ENCODE measurements at places on chromosomes 13 and 19.

GRCh38 chr19:32671883-32672593 is 2.9 kb downstream of the ANKRD27 start:
- DNase-seq = no peak

DNA sequence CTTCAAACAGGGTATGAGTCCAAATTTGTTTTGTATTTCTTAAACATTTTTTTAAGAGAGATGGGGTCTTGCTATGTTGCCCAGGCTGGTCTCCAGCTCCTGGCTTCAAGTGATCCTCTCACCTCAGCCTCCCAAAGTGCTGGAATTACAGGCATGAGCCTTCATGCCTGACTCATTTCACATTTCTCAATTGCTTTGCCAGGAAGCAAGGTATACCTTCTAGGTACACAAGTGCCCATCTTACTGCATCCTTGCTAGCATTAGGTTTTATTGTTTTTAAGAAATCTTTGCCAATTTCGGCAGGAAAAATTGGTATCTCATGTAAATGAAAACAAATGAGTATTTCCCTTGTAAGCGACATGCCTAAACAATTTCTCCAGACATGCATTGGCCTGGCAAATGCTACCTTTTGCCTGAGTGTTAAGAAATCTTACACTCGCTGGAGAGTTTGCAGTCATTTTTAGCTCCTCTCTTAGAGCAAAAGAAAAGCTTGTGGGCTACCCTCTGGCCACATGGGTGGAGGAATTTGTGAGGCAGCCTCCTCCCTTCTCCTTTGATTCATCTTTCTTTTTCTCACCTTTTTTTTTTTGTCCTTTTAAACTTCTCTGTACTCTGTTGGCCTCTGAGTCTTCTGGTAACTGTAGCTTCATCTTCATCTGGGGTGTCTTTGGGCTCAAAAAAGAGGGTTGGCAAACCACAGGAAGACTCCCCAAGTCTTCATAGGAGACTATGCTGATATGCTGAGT is 33.0 kb downstream of the ACTL9 start:
- no peak for DNase-seq

DNA sequence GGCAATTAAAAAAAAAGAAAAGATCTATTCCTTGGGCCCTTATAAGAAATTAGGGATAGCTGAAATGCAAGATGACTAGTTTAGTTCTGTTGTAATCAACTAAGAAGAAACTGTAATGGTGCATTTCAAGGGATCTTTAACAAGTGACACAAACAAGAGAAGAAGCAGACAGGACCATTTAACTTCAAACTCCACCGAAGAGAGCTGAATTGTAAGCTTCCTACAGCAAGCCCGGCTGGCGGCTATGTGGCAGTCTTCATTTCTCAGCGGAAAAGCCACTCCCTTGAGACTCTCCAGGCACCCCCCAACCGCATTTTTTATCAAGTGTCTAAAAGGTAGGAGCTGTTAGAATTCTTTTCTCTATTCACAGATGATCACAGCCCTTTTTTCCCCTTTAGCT is 305.2 kb upstream of the ZNF507 start:
- DNase-seq = no peak

- DNase-seq = no peak
Observed at GRCh38 chr19:36987091-36987490, 71.0 kb downstream of the ZNF568 start.

DNA sequence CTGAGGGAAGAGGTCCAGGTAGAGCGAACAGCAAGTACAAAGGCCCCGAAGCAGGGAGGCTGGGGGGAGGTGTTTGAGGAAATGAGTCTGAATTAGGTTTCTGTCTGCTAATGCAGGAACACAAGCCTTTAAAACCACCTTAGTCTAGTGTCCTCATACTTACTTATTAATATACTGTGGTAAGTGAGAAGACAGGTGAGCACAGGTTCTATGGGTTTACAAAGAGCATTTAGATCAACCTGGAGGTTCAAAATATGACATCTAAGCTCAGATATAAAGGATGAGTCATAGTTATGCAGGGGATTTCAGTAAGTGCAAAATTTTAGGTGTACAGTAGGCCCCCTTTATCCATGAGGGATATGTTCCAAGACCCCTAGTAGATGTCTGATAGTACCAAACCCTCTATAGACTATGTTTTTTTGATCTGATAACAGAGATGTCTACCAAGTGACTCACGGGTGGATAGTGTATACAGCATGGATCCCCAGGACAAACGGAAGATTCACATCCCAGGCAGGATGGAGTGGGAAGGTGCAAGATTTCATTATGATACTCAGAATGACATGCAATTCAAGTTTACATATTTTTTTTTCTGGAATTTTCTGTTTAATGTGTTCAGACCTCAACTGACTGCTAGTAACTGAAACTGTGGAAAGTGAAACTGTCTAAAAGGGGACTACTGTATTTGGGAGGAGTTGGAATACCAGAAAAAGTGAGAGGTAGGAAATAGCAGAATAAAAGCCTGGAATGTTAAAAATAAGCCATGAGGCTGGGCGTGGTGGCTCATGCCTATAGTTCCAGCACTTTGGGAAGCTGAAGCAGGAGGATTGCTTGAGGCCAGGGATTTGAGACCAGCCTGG is 18.2 kb upstream of the MED4 start:
- DNase-seq = no peak

GRCh38 chr19:29677001-29677817 is 11.9 kb downstream of the PLEKHF1 start:
- DNase-seq = no peak

- DNase-seq = no peak
Observed at GRCh38 chr19:29378126-29378525, 147.7 kb upstream of the VSTM2B start.

GRCh38 chr13:112994084-112994780 is 25.2 kb downstream of the MCF2L start:
- no peak for DNase-seq

DNA sequence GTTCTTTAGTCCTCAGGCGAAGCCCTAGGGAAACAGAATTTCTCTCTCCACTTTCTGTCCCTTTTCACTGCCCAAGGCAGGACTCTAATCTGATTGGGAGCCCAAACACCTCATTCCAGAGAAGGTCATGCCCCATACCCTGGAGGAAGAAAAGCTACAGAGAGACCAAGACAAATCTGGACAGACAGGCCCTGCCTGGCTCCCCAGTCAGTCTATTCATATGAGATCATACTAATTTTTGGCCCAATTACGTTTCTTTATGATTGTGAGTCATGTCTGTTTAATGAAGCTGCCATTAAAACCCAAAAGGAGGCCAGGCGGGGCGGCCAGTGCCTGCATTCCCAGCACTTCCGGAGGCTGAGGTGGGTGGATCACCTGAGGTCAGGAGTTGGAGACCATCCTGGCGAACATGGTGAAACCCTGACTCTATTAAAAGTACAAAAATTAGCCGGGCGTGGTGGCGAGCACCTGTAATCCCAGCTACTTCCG is 3.3 kb upstream of the AP3D1 start:
- no peak for DNase-seq

GRCh38 chr13:98999639-98999952 is 21.7 kb upstream of the DOCK9 start:
- no peak for DNase-seq

GRCh38 chr13:52713894-52714293 is 25.7 kb downstream of the CNMD start:
- no peak for DNase-seq

GRCh38 chr13:89902223-89902622 is 1445.3 kb upstream of the MIR17HG start:
- no peak for DNase-seq

DNA sequence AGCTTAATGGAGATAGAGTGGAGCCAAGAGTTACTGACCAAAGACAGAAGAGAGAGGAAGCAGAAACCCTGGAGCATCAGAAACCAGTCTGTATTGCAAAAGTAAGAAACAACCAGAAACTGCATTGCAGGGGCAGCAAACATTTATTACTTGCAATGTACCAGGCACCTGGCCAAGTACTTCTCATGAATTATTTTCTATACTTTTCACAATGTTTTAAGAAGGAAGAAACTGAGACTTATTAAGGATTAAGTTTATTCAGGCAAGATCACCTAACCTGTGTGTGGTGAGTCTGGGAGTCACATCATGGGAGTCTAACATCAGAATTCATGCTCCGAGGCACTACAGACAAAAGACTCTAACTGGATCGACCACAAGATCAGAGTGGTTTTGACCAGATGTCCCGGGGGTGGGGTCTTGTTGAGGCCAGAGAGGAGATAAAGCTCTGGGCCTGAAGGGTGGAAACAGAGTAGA is 47.4 kb downstream of the TNFRSF19 start:
- no peak for DNase-seq

DNA sequence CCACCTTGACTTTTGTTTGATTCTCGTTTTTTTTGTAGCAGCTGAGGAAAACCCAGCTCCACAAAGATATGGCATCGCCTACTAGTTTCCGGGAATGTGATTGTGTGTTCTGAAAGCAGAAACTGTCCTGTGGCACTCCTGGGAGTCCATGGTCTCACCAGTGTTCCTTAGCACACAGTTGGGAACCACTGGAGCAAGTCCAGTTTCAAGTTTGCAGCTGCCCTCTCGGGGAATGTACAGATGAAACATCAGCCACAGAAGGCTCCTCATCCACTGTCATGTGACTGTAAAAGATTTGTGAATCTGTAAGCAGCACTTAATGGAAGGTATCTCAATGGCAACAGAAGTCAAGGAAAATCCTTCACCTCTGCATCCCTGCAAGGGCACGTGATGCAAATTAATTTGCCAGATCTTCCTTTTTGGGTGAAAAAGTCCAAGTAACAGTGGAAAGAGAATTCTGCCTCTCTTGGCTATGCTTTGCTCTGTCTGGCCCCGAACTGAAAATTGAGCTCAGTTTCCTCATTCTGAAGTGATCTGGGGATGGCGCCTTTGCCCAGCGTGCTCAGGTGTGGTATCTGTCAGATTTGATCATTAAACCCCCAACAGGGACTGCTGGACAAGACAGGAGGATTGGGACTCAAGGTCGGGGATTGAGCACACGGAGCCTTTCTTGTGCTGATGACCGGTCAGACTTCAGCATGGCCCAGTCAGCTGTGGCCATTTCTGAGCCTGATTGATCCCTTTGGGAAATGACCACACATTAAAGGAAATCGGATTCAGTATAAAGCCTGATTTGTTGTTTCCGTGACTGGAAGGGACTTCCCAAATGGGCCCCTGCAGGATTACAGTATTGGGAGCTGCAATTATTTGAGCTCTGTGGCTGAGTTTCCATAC is 58.8 kb downstream of the ING1 start:
- DNase-seq = no peak

All from stimulated activated CD8-positive, alpha-beta memory T cell treated with anti-CD3 and anti-CD28 coated beads, Interleukin-4, amount 100 ng/mL, for 1 hour (primary cell).